ENCODE measurements at places on chromosomes 1 and 21.

- DNase-seq, result peak; percentile 41
Observed at GRCh38 chr1:202274611-202275010, 67.1 kb downstream of the UBE2T start.

DNA sequence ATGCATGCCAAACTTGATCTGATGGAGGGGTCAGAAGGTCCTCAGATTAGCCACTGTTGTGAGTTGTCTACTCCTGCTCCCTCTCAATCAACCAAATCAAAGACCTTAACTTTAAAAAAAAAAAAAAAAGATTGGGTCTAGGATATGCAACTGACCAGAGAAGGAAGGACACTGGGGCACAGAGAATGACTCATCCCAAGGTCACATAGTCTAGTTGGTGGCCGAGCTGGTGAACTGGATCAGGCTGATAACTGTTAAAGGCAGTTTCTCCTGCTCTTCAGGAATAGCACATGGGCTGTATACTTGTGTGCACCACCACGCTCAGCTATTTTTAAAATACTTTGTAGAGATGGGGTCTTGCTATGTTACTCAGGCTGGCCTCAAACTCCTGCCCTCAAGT, 14.8 kb upstream of the S100A7 start:
- DNase-seq, result no peak

DNA sequence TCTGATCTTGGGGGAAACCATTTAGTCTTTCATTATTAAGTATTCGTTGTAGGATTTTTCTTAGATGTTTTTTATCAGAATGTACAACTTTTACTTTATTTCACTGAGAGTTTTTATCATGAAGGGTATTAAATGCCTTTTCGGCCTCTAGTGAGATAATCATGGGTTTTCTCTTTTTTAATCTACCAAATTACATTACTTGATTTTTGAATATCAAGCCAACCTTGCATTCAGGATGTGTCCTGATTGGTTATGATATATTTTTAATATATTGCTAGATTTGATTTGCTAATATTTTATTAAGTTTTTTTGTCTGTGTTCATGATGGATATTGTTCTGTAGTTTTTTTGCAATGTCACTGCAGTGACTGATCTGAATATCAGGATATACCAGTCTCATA, 9.4 kb downstream of the NUF2 start:
- no peak for DNase-seq

GRCh38 chr1:60225486-60225885, 151.9 kb upstream of the C1orf87 start:
- DNase-seq, result no peak

GRCh38 chr1:24191860-24192259, 4.8 kb upstream of the IFNLR1 start:
- no peak for DNase-seq

GRCh38 chr1:203673550-203674411, 47.1 kb downstream of the ATP2B4 start:
- DNase-seq, result peak; percentile 34

- DNase-seq, result no peak
Observed at GRCh38 chr1:159067699-159068621, 8.6 kb downstream of the AIM2 start.

- DNase-seq, result no peak
Observed at GRCh38 chr1:56236688-56237087, 342.7 kb downstream of the PLPP3 start.

- no peak for DNase-seq
Observed at GRCh38 chr1:39960431-39960958, 5.5 kb downstream of the MFSD2A start.

DNA sequence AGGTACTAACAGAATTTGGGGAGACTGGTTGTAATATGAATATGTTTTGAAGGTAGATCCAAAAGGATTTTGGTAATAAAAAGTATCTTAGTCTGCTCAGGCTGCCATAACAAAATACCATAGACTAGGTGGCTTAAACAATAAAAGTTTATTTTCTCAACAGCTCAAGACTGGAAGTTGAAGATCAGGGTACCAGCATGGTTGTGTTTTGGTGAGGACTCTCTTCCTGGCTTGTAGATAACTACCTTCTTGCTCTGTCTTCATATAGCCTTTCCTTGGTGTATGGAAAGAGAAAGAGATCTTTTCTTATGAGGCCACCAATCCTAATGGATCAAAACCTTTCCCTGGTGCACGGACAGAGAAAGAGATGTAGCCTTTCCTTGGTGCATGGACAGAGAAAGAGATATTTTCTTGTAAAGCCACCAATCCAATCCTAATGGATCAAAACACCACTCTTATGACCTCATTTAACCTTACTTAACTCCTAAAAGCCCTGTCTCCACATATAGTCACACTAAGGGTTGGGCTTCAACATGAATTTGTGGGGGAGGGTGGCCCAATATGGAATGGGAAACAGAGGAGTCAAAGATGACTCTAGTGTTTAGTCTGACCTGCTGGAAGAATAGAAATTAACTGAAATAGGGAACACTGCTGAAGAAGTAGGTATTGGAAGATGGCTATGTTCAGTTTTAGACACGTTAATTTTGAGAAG, 5.4 kb upstream of the TSNAX start:
- no peak for DNase-seq

DNA sequence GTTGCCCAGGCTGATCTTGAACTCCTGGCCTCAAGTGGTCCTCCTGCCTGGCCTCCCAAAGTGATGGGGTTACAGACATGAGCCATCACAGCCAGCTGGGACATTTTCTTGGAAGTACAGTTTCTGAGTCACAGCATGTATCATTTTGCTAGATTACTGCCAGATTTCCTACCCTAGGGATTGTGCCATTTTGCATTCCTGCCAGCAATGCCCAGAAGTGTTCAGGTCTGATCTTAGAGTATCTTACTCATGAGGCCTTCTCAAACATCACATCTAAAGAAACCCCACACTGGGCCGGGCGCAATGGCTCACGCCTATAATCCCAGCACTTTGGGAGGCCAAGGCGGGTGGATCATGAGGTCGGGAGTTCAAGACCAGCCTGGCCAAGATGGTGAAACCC, 10.2 kb downstream of the BMP8A start:
- no peak for DNase-seq

DNA sequence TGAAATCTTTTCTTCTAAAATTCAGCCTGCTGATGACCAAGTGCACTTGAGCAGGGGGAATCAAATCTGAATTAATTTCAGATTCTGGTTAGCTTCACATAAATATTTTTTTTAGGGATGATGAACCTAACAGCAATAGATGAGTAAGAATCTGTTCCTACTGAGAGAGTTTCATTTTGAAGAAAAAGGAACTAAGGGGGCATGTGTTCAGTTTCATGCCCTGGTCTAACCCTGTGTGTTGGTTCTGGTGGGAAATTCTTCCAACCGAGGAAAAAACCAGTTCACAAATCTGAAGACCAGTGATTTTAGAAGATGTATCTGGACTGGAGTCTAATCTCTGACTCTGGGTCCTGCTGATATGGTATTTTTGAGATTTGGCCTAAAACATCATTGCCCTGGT, 13.7 kb downstream of the SELL start:
- no peak for DNase-seq

DNA sequence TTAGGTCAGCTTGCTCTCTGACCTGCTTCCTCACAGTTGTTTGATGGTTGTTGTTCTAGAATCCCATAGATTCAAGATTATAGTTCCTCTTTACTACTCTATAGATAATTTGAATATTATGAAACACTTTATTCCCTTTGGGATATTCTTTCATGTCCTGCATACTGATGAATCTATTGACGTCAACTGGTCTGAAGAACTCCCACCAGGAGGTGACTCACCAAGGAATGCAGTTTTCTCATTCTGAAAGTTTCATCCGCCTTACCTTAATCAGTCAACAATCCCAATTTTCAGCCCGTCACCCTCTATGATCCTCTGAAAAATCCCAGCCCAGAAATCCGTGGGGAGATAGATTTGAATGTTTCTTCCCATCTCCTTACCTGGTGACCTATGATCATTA, 834.1 kb upstream of the PRMT6 start:
- no peak for DNase-seq

DNA sequence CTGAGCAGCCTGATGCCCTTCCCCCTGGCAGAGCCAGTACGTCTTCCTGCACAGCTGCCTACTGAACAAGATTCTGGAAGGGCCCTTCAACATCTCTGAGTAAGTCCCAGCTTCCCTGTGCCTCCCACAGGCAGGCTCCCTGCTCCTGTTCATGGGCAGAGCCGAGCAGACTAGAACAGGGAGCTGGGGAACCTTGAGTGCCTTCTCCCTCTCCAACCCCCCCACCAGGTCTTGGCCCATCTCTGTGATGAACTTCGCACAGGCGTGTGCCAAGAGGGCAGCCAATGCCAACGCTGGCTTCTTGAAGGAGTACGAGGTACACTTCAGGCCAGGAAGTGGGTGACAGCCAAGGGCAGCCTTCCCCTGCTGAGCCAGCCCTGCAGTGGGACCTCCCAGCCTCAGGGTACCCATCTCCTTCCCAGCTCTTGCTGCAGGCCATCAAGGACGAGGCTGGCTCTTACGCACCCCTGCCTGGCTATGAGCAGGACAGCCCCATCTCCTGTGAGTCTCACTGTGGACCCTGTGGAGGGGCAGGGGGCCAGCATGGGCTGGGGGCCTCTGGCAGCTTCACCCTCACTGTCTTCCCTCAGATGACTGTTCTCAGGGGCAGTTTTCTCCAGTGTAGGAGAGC, 6.4 kb upstream of the LGR6 start:
- no peak for DNase-seq

- no peak for DNase-seq
Observed at GRCh38 chr1:151036356-151036755, at the start of gene BNIPL. Gene BNIPL, plus strand, starts transcription at chr1:151036586. Its CDS starts 140 bp downstream, at chr1:151036726.

- DNase-seq, result no peak
Observed at GRCh38 chr1:45787905-45788304, 15.5 kb upstream of the MAST2 start.

DNA sequence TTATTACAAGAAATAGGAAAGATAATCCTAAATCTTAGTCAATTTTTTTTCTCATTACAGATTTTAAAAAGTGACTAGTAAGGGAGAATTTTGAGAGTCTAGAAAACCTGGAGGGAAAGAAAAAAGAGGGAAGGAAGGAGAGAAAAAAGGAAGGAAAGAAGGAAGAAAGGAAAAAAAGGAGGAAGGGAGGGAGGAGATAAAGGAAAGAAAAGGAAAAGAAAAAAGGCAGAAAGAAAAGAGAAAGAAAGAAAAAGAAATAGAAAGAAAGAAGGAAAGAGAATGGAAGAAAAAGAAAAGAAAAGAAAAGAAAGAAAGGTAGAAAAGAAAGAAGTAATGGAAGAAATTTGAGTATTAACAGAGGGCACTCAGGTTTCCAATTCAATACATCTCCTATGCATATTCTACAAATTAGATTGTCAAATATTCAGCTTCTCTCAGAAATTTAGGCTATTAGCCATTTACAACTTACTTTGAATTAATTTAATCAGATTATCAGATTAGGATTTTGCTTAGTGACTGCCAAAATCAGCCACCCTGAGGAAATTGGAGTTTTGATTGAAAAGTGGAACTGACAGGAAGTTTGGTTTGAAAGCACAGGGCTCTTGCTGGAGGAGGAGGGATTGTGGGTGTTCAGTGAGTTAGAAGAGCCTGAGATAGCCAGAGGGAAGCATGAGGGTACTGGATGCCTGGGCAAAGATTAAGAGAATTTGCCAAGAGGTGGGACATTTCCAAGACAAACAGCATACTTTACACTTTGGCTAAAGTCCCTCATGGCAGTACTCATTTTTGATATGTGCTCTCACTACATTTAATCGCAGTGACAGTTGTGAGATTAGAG, 677.8 kb downstream of the USP25 start:
- DNase-seq, result no peak

DNA sequence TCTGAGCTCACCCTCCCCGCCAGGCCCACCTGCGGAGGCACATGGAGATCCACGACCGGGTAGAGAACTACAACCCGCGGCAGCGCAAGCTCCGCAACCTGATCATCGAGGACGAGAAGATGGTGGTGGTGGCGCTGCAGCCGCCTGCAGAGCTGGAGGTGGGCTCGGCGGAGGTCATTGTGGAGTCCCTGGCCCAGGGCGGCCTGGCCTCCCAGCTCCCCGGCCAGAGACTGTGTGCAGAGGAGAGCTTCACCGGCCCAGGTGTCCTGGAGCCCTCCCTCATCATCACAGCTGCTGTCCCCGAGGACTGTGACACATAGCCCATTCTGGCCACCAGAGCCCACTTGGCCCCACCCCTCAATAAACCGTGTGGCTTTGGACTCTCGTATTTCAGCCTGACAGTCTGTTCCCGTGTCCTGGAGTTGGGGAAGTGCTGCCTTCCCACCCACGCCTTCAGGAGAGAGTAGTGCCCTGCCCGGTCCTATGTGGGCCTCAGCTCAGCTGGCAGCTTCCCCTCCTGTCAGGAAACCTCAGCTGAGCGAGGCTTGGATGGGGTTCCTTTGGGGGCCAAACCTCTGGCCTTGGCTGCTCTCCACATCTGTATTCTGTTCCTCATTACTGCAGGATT, 9.2 kb downstream of the ZBTB48 start:
- no peak for DNase-seq

DNA sequence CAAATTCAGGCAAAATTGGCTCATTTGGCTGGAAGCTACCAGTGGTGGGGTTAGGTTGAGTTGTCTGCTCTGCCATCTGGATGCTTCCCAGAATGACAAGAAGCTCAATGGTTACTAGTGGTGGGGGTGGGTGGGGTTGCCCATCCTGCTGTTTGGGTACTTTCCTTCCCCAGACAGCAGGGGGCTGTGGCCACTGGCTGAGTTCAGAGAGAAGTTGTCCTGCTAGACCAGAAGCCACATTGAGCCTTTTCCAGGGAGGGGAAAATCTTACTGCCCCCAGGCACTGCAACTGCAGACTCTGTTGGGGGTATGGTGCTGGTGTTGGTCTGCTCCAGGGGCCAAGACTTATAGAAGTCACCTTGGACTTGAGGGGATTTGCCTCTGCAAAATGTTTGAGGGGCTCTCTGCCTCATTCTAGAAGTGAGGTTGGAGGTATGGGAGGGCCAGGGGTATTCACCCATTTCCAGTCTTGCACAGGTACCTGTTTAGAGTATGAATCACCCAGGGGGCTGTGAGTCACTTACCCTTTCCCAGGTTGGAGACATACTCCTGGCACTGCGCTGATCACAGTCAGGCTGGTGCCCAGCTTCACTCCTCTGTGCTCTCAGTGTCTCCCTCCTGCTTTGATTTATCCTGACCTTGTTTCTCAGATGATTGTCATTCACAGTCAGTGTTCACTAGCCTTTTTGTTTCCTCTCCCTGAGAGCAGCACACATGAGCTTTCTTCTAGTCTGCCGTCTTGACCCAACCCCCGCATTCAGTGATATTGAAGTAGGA, 89.1 kb upstream of the NEGR1 start:
- DNase-seq, result peak; percentile 34

- peak; percentile 62 for DNase-seq
Observed at GRCh38 chr21:32562426-32562825, 22.9 kb downstream of the TCP10L start.

DNA sequence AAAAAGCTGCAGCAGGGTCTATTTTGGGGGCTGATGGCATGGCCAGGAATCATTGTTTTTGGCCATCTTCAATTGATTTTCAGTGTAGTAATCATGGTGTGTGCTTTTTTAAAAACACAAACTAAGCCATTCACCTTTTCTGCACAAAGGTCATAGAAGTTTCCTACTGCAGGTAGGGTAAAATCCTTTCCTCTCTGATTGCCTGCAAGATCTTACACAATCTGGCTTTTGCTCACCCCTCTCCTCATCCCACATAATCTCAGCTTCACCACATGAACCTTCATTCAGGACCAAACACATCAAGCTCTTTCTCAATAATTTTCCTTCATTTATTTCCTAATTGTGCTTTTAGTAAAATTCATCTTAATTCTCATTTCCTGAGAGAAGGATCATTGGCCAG, 38.3 kb upstream of the GBP5 start:
- DNase-seq, result no peak
